ENCODE measurements at places on chromosomes 7 and 10.

- no peak for DNase-seq
Measured at GRCh38 chr7:44224080-44224973, 23.5 kb downstream of the YKT6 start.

- DNase-seq = no peak
Measured at GRCh38 chr7:117715784-117716445, 157.3 kb downstream of the CTTNBP2 start.

DNA sequence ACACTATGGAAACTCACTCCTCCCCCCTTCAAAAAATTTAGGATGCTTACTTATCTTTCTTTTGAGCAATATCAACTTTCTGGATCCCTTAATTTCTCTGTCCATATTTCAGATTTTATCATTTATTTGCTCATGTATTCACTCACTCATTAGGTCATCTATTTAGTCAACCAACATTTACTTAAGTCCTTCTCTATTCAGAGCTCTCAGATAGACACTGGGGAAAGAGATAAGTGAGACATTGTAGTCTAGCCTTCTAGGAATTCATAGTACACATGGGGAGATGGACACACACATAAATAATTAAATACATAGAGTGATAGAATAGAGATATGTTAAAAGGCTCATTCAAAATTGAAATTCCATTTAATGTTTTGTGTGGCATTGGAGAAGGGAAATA is 9.2 kb downstream of the CPN1 start:
- DNase-seq = no peak

DNA sequence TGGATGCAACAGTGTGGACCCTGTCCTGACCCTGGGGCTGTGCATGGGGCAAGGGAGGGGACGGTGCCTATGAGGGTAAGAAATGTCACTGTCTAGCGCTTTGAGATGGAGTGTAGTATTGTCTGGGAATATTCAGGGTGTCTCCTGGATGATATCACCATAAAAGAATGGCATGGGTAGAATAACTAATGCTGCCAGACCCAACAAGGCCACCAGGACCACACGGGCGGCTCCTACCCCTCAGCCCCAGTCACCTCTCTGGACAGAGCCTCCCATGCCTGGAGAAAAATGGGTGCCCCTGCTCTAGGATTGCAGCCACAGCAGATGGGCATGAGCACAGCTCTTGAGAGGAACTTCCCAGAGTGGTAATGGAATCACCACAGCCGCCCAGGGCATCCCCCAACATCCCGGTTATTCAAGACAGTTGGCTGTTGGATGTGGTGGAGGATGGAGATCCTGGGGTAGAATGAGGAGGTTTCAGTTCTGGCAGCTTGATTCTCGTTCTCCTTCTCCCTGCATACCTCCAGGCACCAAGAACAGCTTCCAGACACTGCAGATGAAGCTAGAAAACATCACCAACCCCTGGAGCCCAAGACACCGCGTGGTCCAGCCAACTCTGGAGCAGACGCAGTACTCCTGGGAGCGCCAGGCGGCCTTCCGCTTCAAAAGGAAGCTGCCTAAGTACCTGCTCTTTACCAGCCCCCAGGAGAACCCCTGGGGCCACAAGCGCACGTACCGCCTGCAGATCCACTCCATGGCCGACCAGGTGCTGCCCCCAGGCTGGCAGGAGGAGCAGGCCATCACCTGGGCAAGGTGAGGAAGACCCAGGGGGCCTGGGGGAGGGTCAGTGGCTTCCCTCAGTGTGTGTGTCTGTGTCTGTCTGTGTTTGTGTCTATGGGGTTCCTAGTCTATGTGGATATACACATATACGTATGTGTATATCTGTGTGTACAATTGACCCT is 6.2 kb downstream of the AOC1 start:
- DNase-seq = no peak

DNA sequence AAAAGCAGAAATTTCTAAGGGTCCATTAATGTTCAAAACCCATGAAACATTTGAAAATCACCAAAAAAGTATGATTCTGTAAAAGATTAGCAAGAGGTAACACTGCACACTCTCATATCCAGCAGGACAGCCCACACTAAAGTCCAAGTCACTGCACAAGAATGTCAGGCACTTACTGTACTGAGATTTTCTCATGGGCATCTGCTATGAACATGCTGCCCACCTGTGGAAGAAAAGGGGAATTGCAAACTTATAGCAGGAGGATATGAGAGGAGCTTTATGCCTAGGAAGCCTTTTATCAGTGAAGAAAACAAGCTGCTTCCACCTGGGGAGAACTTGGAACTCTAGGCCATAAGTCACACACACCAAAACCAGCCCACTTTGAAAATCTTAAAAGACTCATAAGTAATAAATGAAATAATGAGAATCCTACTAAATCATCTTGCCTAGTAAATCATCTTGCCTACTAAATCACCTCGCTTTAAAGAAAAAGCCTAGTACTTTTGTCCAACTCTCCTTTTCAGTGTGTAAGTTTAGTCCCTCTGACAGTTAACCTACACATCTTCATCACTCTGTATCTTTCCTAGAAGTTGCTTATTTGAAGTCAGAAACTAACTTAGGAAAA is 46.1 kb downstream of the ARMH3 start:
- peak; percentile 14 for DNase-seq

- no peak for DNase-seq
Measured at GRCh38 chr10:129055225-129055624, 411.8 kb upstream of the MGMT start.

GRCh38 chr7:127786184-127786583 is 134.2 kb downstream of the SND1 start:
- DNase-seq = no peak

DNA sequence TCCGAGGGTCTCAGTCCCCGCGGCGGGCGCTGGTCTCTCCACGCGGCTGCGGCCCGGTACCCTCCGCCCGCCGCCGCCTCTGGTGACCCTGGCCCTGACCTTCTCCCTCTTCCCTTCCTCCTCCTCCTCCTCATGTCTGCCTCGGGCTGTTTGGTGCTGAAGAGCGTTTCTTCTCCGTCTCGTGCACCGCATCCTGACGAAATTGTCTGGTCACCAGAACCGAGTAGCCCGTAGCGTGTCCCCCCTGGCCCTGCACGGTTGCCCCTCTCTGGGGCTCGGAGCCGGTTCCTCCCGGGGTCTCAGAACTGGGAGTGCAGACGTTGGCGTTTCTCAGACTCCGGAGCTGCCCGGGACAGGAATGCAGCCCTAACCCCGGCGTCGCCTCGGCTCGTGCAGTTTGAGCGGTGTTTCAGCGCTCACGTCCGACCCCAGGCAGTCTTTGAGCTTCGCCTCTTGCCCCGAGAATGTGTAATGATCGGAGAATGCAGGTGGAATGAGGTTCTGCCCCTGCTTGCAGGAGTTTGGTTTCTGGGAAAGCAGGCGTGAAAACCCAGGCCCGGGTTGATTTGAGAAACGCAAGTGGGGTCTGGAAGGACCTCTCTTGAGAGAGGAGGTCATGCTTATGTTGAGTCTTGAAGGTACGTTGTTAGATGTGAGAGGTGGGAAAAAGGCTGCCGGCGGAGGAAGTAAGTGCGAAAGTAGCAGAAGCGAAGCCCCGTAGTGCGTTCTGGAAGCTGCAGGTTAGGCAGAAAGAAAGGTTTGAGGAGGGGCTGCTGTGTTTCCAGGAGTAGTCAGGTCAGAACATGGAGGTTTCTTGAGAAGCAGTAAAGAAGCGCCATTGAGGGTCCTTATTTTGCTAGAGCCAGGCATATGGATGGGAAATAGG is 743 bp downstream of the RBM17 start:
- DNase-seq = no peak

DNA sequence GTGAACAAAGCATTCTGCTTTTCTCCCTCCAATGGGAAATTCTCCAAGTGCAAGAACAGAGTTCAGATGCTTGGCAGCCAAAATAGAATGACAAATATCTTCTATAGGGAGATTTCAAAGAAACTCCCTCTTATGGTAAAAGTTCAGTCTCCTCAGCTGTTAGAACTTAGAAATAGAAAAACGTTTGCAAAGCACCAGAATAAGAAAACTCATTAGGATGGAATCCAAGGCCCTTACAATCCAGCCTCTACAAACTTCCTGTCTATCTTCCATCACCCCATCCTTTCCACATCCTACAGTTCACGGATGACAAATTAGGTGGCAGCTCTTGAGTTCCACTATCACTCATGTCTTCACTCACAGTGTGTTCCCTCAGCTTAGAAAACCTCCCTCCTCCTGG is 25.7 kb downstream of the FAM13C start:
- DNase-seq = no peak

DNA sequence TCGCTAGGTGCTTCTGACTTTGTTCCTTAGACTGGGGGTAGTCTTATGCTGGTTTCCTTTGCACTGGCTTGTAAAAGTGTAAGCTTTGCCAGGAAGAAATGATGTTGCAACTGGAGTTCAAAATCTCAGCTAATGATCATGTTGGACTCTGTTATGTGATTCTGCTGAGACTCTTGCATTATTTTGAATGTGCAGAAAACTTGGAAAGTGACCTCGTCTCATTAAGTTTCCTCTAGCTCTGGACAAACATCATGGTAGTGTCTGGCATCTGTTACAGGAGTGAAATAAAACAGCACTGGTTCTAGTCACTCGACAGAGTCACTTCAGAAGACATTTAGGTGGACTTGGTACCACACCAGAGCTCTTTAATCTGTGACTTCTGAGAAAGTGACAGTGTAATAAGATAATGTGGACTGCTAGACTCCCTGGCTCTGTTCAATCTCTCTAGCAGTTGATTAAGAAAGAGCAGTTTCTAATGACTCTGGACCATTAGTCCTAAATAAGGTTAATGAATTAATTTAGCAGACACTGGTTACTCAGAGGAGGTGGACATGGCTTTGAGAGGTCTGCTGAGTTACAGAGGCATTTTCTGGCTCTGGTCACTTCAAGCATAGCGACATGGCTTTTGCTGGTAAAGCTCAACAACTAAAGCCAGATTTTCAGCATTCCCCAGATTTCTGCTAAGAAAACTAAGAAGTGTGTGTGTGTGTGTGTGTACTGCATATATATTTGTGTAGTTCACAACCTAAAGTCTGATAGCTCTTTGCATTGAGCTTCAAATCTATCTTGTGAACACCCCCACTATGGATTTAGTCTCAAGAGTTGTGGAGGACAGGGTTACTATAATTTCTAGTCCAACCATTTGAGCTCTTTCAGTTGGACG is 2.0 kb downstream of the NRP1 start:
- DNase-seq = no peak

GRCh38 chr7:16051561-16052255 is 365.2 kb upstream of the MEOX2 start:
- DNase-seq = no peak

DNA sequence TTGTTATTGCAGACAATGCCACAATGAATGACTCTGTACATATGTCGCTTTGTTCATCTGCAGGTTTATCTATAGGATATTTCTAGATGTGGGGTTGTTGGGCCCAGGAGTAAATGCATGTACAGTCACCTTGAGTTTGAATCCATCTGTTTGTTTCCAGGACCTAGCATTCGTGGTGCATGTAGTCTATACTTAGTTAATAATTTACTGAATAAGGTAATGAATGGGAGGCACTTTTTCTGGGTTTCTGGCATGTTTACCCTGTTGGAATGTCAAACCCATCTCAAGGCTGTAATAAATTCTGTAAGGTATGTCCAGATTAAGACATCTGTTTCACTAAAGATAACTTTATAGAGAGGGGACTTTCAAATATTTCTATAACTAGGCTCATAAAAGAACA is 23.5 kb downstream of the HECTD2 start:
- DNase-seq = no peak

- no peak for DNase-seq
Measured at GRCh38 chr10:52485462-52485861, 171.4 kb downstream of the DKK1 start.

DNA sequence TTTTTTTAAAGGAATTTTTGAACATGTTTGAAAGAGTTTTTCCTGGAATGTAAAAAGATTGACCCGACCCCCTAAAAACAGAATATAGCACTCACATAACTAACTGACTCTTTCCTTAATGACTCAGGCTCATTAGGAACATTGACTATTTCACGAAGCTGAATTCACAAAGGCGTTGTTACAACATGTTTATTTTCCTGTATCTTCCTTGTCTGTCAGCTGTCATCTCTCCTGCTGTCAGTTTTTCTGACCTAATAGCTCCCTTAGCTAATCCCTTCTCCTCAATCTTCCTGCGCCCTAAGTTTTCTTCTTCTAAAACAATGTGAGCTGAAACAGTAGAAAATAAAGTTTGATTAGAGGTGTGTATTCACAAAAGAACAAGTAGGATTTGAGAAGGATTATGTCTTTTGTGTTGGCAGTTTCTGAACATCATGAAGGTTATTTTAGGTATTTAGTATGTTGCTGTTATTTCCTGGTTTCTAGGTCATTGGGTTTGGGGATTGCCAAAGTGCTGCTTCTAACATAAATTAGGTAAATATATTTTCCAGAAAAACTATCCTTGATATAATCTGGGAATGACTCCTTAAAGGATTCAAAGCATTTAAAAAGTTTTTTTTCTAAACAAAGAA is 4.6 kb upstream of the MDFIC start:
- DNase-seq = no peak

GRCh38 chr7:64849250-64849923 is 53.7 kb upstream of the ZNF273 start:
- no peak for DNase-seq

GRCh38 chr7:92133133-92133736 is 1.0 kb downstream of the CYP51A1 start:
- DNase-seq = no peak

DNA sequence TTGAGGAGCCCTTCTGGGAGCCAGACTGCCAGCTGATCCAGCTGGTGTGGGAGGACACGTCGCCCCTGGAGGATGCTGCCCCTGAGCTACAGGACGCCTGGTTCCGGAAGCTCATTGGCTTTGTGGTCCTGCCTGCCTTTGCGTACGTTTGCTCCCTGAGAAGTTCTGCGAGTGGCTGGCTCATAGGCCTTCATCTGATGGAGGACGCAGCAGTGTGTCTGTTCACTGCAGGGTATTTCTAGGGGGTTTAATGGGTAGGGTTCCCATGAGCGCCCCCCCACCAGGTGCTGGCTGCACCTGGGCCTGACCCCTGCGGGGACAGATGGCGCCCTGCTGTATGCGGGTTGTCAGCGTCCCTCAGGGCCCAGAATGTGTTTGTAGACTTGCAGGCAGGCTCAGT is 5.0 kb downstream of the PAOX start:
- no peak for DNase-seq

DNA sequence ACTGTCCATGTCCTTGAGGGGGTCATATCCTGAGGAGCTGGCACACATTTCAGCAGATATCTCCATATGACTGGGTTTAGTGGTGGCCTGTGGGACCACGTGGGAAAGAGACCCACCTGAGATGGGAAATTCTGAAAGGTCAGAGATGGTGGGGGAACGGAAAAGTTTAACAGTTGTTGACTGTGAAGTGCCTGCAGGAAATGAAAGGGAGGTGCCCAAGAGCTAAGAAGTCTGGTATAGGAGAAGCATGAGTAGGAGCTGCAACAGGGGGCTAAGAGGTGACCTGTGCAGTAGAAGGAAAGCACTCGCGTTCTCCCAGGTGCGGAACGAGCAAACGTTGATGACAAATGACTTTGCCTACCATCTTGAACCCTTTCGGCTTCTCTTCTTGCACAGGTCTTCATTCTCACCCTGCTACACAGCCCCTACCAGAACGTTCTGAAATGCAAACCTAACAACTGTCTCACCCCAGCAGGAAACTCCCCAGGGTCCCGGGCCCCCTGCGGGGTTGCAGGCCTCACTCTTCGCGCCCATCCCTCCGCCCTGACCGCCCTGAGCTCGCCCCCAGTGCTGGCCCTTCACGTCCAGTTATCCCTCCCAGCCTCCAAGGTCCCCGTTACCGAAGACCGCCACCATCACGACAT is 9.8 kb upstream of the FXYD4 start:
- no peak for DNase-seq

GRCh38 chr7:2631946-2632732 is at the start of gene TTYH3:
Gene TTYH3 (plus strand): TSS chr7:2631986. CDS start chr7:2632156, 170 bp downstream.
- DNase-seq = no peak

- DNase-seq = no peak
Measured at GRCh38 chr10:62045765-62046521, 144.4 kb downstream of the ARID5B start.

- no peak for DNase-seq
Measured at GRCh38 chr10:63542835-63543575, 21.8 kb downstream of the REEP3 start.
